ENCODE measurements at places on chromosomes 6 and 20.

DNA sequence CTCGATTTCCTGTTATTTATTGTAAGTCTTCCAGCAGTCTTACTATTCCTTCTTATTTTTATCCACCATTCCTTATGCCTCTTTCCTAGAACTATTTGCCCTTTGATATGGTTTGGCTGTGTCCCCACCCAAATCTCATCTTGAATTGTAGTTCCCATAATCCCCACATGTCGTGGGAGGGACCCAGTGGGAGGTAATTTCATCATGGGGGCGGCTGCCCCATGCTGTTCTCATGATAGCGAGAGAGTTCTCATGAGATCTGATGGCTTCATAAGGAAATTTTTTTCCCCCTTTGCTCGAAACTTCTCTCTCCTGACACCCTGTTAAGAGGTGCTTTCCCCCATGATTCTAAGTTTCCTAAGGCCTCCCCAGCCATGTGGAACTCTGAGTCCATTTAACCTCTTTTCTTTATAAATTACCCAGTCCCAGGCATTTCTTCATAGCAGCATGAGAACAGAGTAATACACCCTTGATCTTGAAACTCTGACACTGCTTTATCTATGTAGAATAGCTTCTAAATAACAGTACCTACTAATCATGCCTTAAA is 48.8 kb downstream of the PLN start:
- no peak for DNase-seq

DNA sequence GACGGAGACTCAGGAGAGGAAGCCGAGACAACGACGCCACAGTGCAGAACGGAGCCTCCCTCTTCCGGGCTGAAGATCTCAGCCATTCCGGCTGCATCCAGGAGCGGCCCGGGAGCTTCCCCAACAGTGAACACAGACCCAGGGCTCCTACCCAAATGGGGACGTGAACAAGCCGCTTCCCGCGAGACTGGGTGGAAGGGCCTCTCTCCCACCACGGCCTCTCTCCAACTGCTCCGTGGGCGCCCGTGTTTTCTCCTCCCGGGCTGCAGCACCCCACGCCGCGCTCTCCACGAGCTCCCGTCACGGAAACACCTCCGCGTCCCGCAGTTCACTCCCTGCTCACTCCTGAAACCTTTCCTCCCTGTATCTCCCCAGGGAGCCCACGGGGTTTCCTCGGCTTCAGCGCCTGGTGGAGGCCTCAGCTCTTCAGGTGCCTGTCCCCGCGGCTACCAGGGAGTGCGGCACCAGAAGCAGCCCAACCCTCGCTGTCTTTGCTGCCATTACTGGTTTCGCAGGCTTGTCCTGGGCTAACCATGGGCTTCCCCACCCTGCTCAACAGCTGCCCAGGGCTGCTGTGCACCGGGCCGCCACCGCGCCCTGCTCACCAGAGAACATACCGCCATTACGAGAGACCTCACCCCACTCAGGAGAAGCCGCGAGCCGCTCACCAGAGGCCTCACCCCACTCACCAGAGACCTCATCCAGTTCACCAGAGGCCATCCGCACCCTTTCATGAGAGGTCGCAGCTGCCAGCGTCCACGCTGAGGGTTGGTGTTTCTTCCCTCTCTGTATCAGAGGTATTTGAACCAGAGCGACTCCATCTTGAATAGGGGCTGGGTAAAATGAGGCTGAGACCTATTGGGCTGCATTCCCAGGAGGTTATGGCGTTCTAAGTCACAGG is 922.8 kb downstream of the QKI start:
- DNase-seq, result no peak

DNA sequence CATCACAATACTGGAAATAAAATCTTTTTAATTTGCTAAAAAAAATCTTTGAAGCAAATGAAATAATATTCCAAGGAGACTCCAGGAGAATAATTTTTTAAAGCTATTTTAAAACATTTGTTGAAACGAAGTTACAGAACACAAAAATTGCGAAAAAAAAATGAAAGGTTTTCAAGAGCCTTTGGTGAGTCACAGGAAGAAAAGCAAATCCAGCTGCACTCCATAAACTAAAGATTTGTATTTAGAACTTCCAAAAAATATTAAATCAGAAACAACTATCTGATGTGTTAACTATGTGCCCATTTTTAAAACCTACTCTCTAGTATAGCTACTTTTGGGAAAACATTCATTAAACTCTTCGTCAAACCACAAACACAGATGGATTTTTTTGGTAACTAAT is 23.6 kb downstream of the PDSS2 start:
- no peak for DNase-seq

DNA sequence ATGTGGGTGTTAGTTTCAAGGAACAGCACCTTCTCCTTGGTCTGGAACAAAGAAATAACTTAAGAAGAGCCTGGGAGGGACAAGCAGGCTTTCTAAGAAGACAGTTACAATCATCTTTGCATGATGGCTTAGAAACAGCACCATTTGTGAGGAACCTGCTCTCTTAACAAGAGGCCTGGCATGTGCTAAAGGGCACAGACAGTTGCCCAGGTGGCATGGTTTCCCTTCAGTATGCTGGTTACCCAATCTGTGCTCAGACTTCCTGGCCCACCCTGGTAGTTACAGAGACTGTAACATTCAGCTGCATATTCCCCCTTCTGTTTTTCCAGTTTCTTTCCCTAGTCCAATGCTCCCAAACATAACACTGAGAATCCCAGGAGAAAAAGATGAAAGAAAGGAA is 84.0 kb downstream of the CHD6 start:
- DNase-seq, result no peak

GRCh38 chr6:246352-246751 is 45.9 kb upstream of the DUSP22 start:
- DNase-seq, result no peak

DNA sequence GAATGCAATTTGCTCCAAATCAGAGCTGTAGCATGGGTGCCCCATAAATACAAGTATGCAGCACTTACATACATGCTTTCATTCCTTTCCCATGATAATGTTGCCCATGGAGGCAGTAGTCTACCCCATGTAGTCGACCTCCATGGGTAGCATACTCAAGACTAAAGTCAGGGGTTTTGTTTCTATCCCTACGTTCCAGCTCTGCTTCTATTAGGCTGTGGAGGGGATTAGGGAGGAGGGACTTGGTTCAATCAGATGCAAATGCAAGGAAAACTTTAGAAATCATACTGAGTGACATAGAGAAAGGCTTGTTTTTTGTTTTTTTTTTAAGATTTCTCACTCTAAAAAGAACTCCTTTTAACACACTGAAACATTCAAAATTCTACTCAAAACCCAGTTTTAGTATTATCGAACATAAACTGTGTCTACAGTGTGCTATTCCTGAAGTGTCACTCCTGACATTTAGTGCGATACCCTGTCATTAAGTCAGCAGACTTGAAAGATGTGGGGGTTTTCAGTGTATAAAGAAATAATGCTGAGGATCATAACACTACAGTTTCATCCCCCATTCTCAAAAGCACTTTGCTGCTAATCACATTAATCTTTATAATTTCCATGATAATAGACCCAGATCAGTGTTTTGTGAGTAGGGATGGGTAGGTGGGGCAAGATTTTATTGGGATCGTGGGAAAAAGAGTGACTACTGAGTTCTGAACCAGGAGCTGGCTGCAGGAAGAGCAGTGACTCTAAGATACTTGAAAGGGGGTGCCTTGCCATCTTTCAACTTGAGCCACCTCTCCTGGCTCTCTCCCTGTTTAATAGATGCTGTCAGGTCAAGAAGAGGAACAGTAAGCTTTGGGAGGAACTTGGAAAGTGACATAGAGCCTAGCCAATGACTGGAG is 40.4 kb upstream of the SCML4 start:
- no peak for DNase-seq

DNA sequence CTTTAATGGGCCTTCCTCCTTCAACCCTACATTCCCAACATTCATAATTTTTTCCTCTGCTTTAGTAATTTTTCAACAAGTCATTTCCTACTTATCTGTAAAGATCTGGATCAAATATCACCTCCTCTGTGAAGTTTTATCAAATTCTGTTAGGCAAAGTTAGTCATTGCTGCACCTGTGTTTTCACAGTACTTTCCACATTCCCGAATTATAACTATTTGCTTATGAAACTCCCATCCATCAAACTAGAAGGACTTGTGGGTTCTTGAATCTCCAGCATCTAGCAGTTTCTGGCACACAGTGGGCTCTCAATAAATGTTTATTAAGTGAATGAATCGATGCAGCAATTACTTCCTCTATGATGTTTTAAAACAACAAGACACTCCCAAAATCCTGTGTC is 257.6 kb downstream of the HDGFL1 start:
- DNase-seq, result no peak

DNA sequence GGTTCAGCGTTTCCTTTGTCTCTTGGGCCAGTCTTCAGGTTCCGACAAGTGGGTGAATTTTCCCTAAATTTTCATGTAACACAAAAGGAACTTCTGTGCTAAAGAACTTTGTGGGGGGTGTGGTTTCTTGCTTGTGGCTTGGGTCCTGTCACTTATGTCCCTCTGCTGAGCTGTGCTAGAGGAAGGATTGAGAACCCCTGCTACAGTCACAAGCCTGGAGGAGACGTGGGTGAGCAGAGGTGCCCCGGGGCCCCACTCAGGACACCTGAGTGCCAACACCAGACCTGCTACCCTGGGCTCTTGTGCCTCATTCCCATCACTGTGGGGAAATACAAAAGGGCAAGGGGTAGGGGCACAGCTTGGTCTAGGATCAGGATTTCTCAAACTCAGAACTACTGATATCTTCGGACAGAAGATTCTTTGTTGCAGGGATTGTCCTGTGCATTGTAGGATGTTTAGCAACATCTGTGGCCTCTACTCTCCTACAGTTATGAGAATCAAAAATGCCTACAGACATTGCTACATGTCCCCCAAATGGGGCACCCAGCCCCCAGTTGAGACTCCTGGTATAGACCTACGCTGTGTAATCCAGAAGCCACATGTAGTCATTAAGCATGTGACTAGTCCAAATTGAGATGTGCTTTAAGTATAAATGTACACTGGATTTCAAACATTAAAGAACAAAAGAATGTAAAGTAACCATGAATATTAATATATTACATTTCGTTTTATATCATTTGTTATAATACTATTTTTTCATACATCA is 128.7 kb downstream of the LY86 start:
- no peak for DNase-seq

DNA sequence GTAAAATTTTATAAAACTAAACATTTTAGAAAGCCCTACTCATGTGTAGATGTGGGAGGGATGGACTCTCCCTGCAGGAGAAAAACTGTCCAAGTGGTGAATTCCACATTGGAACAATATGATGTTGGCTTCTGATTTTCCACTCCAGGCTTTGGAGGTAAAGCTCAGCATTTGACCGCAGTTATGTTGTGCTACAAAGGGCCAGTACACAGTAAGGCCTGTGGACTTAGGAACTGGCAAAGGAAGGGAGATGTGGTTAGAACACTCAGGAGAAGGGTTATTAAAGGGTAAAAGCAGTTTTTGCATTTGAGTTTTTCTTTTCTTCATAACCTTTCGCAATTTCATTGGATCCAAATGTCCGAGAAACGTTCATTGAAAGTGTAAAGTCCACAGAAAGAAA is 150.3 kb upstream of the SASH1 start:
- no peak for DNase-seq

GRCh38 chr20:43459022-43459942 is 1.6 kb downstream of the SRSF6 start:
- DNase-seq, result peak; percentile 15

Measured in effector memory CD8-positive, alpha-beta T cell (primary cell).